Stimulated activated CD4-positive, alpha-beta T cell treated with anti-CD3 and anti-CD28 coated beads, Interleukin-15, amount 100 ng/mL, for 1 hour (primary cell): ENCODE measurements at places on chromosomes 12 and 14.

DNA sequence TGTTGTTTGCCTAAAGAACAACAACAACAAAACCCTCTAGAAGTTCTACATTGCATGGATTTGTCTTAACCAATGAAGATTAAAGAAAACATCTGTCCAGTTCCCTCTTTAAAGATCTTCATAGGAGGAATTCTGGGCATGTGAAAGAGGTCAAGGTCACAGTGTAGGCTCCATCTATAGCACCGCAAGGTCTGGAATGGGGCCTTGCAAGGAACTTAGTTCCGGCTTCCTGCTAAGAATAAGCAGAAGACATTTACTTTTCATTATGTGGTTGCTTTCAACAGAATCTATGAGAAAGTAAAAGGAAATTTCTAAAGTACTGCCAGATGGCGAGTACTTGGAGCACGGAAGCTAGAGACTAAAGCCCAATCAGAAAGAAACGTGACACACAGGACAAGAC is 57.2 kb upstream of the GNPNAT1 start:
- DNase-seq = no peak

DNA sequence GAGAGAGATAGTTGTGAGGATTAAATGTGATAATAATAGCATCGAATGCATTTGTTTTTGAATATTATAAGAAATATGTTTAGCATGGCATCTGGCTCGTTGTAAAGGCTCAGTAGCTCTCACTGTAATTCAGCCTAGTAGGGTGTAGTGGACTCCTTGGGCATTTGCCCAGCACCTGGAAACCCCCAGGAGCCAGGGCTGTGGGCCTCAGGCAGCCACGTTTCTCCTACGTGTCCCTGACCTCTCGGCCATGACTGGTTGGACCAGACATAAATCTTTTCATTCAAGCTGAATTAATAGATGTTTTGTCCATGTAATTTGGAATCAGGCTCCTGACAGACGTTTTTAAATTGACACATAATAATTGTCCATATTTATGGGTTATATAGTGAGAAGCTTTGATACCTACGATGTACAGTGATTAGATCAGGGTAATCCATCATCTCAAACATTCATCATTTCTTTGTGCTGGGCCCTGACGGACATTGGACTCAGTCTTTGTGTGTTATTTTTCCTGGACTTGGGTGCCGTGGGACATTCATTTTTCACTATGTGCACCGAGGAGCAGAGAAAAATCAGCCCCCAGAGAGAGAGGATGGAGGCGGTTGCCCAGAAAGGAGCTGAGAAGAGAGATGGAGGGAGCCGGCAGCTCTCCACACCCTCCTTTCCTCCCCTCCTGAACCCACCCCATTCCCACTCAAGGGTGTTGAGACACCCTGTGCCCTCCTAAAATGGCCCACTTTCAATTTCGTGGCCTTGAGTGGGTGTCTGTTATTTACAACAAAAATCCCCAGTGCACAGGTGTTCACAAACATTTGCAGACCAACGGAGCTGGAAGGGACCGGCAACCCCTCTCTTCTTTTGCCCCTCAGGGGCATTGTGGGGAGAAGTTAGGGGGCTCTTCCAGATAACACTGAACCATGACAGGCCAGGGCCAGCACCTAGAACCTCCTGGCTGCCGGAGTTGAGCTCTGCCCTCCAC is 296.4 kb downstream of the DPF3 start:
- no peak for DNase-seq

DNA sequence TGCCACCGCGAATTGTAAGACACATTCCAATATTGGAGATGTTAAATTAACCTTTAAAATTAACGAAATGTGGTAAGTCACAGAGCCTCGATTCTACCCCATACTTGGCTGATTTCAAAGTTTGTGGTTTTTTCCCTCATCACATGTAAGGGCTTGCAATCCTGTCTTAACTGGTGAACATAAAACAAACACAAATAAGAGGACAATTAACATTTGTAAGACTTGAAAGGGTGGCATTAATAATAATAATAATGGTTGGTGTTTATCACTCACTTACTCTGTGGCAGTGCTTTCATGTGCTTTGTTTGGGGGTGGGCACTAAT is 26.6 kb downstream of the PPFIBP1 start:
- DNase-seq = no peak

- DNase-seq = no peak
Measured at GRCh38 chr12:84807249-84807648, 105.3 kb downstream of the SLC6A15 start.

GRCh38 chr12:49672301-49673217 is 34.6 kb downstream of the FMNL3 start:
- no peak for DNase-seq

DNA sequence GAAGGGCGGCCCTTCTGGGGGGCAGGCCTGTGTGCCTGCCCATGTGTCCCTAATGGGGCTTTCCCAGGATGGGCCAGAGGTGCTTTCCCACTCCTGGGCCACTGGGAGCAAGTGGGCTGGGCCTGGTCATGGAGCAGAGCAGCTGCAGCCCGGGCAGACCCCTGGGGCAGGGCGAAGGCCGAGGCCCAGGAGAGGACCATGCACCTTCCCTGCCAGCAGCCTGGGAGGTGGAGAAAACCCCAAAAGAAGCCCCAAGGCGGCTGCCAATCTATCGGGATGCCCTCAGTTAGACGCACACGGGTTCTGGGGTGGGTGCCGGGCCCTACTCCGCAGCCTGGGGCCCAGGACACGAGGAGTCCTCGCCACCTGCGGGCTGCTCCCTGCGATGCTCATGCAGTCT is 16.1 kb upstream of the CRIP2 start:
- DNase-seq = no peak

DNA sequence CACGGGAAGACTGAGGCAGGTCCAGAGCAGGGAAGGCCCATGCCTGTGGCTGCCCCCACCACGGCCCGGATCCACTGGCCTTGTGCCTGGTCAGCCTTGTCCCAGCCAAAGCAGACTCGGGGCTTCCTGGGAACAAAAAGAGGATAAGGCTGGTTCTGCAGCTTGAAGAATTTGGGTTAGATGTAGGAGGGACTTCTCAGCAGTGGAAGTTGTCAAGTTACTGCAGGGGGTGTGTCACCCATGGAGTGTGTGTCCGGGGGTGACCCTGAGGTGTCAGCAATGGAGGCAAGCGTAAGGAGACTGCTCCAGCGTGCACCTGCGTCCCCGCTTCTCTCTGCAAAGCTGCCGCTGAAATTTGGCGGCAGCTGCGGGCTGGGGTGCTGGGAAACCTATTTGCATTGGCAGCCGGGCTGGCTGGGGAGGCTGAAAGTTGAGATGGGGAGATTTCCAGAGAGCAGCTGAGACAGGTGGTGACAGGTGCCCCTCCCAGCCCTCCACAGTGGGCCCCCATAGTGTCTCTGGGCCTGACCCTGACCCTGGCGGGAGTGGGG is 12.5 kb upstream of the TNFAIP2 start:
- DNase-seq = no peak

DNA sequence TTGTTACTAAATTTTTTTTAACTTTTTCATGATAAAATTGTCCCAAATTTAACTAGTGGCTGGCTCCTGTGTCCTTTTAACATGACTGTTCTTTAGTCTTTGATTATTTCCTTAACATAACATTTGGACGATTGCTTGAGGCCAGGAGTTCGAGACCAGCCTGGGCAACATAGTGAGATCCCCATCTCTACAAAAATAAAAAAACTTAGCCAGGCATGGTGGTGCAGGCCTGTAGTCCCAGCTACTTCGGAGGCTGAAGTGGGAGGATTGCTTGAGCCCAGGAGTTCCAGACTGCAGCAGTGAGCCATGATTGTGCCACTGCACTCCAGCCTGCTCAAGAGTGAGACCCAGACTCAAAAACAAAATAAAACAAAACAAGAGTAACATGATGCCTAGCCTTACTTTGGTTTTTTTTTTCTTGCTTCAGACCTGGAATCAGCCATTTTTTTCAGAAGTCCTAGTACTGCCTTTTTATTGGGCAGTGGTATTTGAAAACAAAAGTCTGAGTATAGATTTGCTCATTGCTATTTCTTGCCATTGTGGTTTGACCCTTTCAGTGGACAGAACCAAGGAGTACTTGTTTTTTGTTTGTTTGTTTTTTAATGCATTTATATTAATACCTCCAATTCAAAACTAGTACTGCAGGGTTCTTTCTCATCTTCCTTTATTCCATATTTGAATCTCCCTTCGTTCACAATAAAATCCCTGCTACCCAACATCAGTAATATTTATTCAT is 4.8 kb downstream of the TOGARAM1 start:
- no peak for DNase-seq

GRCh38 chr12:30047516-30048254 is 263.9 kb upstream of the TMTC1 start:
- no peak for DNase-seq

DNA sequence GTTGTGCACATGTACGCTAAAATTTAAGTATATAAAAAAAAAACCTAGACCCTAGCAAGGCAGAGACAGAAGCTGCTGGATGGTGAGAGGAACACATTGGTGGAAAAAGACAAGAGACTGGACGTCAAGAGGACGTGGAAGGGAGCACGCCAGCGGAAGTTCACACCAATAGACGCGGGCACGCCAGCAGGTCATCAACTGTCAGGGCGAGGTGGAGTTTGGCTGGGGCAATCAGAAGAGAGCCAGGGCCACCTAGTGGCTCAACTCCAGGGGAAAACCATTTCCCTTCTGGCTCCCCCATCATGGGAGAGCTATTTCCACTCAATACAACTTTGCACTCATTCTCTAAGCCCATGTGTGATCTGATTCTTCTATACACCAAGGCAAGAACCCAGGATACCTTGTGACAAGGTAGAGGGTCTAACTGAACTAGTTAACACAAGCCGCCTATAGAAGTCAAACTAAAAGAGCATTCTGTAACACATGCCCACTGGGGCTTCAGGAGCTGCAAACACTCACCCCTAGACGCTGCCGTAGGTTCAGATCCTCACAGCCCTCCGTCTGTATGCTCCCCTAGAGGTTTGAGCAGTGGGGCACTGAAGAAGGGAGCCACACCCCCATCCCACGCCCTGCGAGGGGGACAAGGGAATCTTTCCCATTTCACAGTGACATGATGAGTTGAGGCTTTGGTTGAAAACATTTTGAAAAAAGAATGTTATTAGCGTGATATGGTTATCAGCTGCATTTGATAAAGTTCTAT is 702.7 kb downstream of the TMTC2 start:
- DNase-seq = no peak

DNA sequence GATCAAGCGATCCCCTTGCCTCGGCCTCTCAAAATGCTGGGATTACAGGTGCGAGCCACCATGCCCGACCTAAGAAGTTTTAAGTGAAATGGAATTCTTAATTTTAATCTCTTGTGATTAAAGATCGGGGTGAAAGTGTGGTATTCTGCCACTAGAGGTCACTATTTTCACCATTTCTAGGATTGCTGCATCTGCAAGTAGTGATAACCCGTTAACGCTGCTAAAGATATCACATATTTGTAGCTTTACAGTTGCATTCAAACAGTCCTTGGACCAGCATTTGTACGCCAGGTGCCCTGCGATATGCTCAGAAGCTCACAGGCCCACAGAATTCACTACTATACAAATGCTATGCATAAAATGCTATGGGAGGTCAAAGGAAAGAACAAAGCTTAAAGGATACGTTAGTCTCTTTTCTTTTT is 19.3 kb downstream of the CCDC62 start:
- DNase-seq = no peak

GRCh38 chr14:22569106-22569736 is 19.8 kb downstream of the DAD1 start:
- DNase-seq = no peak

GRCh38 chr12:128078301-128078971 is 188.5 kb upstream of the TMEM132C start:
- DNase-seq = no peak

- no peak for DNase-seq
Measured at GRCh38 chr12:78457938-78458337, 406.6 kb upstream of the SYT1 start.

GRCh38 chr12:24931666-24932405 is 17.1 kb downstream of the BCAT1 start:
- DNase-seq = no peak

GRCh38 chr12:127579446-127579845 is 687.5 kb upstream of the TMEM132C start:
- DNase-seq = no peak

GRCh38 chr14:99779751-99780150 is 13.5 kb upstream of the EML1 start:
- DNase-seq = no peak

- DNase-seq = no peak
Measured at GRCh38 chr14:91113829-91114078, at the start of gene DGLUCY. DGLUCY (plus strand) TSS chr14:91114073; CDS start chr14:91160295, 46,222 bp downstream.

DNA sequence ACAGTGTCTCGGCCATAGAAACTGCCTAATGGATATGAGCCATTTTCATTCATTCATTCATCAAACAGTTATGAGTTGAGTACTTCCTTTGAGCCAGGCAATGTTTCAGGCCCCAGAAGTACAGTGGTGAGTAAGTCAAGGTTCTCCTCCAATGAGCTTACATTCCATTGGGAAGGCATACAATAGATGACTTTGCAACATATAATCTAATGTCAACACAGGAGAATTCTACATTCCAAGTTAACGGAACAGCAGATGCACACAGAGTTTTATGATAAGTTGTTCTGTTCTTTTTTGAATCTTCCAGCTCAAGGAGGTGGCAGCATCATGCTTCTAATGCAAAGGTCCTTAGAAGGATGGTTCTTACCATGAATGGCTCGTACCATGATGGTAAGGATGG is 3.2 kb upstream of the RFC5 start:
- DNase-seq = no peak

DNA sequence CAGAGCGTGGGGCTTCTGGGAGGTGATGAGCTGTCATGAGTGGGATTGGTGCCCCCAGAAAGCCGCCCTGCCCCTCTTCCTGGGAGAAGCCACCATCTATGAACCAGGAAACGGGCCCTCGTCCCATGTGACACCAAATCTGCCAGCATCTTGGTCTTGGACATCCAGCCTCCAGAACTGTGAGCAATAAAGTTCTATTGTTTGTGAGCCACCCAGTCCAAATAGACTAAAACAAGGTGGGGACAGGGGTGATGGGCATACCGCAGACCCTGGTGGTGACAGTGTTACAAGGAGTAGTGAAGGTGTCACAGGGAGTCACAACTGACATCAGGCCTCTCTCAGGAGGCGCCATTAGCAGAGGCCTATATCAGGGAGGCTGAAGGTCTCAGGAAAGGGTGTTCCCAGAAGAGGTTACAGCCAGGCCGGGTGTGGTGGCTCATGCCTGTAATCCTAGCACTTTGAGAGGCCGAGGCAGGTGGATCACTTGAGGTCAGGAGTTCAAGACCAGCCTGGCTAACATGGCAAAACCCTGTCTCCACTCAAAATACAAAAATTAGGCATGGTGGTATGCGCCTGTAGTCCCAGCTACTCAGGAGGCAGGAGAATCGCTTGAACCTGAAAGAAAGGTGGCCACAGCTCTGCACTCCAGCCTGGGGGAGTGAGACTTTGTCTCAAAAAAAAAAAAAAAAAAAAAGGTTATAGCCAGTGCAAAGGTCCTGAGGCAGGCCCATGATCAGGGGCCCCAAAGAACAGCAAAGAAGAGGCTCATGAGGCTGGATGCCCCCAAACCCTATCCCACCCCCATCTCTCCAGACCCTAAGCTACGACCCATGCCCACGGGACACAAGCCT is 53.0 kb downstream of the NCOR2 start:
- DNase-seq = no peak

- DNase-seq = no peak
Measured at GRCh38 chr14:95464103-95464502, 52.3 kb downstream of the SYNE3 start.

GRCh38 chr14:95525999-95526398 is 8.9 kb upstream of the GLRX5 start:
- no peak for DNase-seq

GRCh38 chr12:97323154-97323553 is 139.4 kb upstream of the RMST start:
- DNase-seq = no peak
